ENCODE measurements at places on chromosomes 16 and 17. TPM values are rescaled to one million over a fixed set of nuclear protein-coding genes. Genes with fewer than 3 reads are reported as not detected.

TNK1 gene
- total RNA-seq: 30.2 TPM

DNAJA2 gene
- total RNA-seq: 86.0 TPM

NPTX1 gene
- 0.98 TPM for total RNA-seq

PTX4 gene
- not detected for total RNA-seq

TMEM92 gene
- not detected for total RNA-seq

SEPHS2 gene
- total RNA-seq: 41.3 TPM

SDR42E2 gene
- not detected for total RNA-seq

SLC5A2 gene
- total RNA-seq: not detected

MGAT5B gene
- 7.4 TPM for total RNA-seq

METRN gene
- 51.0 TPM for total RNA-seq

ASGR1 gene
- 3.0 TPM for total RNA-seq

RASD1 gene
- total RNA-seq: 114 TPM

SLFN12 gene
- total RNA-seq: 16.3 TPM

Data from thyroid gland (tissue), 4 donors.